ENCODE measurements at places on chromosomes 11 and 22. TPM values are rescaled to one million over a fixed set of nuclear protein-coding genes. Genes with fewer than 3 reads are reported as not detected.

DNA sequence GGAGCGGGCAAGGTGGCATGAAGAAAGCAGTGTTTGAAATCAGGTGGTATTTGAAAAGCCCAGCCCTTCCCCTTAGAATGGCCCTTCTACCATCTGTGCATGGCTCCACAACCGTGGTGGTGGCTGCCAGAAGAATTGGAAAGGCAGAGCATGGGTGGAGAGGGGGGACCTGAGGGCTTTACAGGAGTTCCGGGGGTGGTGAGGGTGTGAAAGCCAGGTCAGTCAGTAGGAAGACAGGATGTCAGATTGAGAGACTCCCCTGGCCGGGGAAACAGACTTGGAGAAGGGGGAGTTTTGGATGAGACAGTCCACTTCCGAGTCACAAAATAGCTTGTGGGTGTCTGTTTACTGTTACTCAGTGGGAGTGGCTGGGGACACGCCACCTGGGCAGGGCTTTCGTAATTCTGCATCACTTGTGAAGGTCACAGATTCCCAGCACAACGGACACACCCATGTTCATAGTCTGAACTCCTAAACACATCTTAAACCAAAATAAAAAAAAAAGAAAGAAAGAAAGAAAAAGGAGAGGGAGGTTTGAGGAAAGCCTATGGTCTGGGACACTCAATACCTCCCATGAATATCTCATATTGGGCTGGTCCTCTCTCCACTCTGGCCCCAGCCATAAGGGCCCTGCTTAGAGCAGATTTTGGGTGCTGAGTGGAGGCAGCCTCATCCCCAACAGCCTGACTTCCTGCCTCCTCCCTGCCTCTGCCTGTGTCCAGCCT is 24.4 kb upstream of the SMIM35 start:
- DNase-seq = no peak

GRCh38 chr11:65857500-65857852 is 504 bp downstream of the CFL1 start:
- DNase-seq = no peak

Gene DPAGT1
- polyA plus RNA-seq = 36.1 TPM

GRCh38 chr11:116312570-116313391 is 460.0 kb downstream of the BUD13 start:
- DNase-seq = no peak

- no peak for DNase-seq
These were observed 306.4 kb downstream of the NXPE2 start for GRCh38 chr11:114984611-114985163.

- no peak for DNase-seq
These were observed 51.3 kb upstream of the CDON start for GRCh38 chr11:126113963-126114362.

Gene OR6A2
- polyA plus RNA-seq = not detected

DNA sequence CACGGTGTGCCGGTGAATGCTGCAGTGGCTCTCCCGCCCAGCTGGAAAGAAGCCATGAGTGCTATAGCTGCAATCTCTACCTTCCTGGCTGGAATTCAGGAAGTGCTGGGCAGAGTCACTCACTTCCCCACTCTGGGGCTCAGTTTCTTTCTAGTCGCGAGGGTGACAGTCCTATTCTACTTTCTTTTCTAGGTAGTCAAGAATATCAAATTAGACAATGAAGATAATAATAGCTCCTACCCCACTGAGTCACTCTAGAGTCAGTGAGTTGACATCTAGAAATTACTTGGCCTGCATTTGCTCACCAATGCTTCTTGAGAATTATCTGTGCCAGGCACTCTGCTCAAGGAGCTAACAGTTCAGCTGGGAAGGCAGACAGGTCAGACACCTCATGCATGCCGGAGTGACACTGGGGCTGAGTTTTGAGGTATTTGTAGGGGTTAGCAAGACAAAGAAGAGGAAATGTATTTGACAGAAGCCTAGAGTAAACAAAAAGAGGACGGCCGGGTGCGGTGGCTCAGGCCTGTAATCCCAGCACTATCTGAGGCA is 3.2 kb downstream of the CENPM start:
- DNase-seq = no peak

GRCh38 chr22:35674335-35674734 is 26.1 kb downstream of the APOL6 start:
- DNase-seq = no peak

DNA sequence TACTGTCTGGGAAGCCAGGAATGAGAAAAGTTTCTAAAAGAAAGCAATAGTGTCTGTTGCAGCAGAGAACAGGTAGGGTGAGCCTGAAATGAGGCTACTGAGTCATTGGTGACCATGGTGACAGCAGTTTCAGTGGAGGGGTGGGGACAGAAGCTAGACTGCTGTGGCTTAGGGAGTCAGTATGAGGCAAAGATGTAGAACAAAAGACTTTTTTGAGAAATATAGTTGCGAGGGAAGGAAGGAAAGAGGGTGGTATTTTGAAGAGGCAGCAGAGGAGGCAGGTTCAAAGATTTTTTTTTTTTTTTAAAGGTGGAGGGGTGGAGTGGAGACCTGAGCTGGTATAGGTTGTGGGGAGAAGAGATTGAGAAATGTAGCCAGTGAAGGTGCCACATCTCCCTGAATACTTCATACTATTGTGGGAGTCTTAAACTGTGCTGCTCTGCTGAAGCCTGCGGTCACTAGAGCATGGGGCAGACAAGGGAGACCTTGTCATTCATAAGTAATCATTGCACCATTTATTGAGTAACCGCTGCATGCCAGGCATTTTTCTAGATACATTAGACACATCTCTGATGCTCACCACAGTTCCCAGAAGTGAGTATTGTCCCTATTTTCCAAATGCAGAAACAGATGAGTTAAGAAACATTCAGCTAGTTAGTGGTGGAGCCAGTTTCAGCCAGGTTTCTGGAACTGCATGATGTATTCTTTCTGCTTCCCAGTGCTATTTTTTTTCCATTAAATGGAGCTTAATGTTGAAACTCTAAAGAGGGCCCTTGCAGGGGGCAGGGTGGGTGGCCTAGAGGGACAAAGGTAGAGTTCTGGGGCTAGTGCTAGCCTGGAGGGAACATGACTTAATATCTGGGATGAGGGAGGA is 49.9 kb downstream of the STIM1 start:
- DNase-seq = no peak

DNA sequence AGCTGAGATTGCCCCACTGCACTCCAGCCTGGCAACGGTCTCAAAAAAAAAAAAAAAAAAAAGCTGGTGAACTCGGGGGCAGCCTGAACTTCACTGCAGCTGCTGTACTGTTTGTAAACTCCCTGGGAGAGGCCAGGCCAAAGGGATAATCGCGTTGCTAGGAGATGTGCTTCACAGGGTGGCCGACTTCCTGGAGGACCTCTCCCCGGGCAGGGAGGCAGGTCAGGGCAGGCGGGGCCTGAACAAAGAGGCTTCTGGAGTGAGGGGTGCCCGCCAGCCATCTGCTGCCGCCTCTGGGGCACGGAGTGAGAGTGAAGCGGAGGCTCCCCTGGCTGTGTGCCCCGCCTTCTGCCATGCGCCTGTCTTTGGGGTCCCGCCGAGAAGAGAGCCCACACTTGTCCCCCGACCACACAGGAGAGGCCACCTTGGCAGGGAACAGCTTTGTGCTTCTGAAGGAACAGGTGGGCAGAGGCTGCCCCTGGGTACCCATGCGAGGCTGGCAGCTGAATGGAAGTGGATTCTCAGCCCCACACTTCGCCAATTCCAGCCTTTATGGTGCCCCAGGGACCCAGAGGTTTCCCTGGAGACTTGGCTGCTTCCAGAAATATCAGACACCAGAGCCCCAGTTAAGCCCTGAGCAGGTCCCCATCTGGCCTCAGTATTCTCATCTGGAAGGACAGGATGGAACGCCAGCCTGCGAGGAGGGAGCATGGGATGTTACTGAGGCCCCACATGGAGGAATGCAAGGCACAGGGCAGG is 29.6 kb downstream of the TMEM184B start:
- DNase-seq = no peak

Gene CCDC81
- polyA plus RNA-seq = 0.53 TPM

DNA sequence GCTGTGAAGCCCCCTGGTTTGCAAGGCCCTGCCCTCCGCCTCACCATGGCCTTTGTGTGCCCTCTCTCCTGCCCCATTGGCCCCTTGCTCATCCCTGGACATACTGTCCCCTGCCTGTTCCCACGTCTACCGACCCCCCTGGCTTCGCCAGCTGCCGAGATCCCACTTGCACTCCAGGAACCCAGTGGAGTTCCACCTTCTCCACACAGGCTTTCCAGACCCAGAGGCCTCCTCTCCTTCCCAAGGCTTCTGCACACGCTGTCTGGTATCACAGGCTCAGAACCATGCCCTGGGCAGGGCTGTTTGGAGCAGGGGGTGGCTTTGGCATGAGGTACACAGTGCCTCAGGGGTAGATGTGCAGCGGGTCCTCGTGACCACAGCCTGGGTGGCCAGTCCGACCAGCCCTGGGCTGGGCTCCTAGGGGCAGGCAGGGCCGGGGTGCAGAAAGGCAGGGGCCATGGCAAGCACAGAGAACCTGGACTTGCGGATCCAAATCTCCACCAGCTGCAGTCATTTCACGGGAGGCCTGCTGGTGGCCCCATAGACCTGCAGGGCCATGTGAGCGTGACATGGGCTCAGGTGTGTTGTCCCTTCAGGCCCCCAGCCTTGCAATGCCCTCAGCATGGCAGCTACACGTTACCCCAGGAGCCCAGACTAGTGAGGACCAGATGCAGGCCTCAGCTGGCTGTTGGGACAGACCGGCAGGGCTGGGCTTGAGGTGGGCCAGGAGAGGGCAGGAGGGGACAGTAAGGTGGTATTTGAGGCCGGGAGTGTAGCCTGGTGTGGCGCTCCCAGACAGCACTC is 9.5 kb downstream of the GRK2 start:
- no peak for DNase-seq
